ENCODE measurements at places on chromosomes 2 and 18.

- DNase-seq = no peak
Observed at GRCh38 chr2:105373344-105373781, 25.5 kb downstream of the FHL2 start.

GRCh38 chr18:10688766-10689165 lies 162.9 kb downstream of the NAPG start:
- no peak for DNase-seq

GRCh38 chr2:99868260-99868659 lies 274.1 kb downstream of the AFF3 start:
- no peak for DNase-seq

- no peak for DNase-seq
Observed at GRCh38 chr2:190716176-190716807, 67.4 kb downstream of the NAB1 start.

- no peak for DNase-seq
Observed at GRCh38 chr2:88637464-88637863, 10.2 kb upstream of the EIF2AK3 start.

- DNase-seq = no peak
Observed at GRCh38 chr18:36015629-36016028, 43.1 kb downstream of the RMP24 start.

DNA sequence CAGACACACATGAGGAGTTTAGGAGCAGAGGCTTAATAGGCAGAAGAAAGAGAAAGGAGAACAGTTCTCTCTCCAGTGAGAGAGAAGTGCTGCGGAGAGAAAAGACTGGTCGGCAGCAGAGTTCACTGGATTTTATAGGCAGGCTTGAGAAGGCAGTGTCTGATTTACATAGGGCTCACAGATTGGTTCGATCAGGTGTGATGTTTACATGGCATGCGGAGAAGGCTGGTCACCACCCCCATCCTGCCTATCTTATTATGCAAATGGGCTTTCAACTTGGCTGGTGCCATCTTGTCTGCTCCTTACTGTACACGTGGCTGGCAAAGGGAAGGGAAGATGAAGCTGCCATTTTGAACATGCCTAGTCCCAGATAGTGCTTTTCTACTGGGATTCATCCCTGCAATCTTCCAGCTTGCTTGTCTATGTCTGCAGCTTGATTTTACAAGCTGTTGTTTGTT lies 113.4 kb downstream of the AP1S3 start:
- no peak for DNase-seq

DNA sequence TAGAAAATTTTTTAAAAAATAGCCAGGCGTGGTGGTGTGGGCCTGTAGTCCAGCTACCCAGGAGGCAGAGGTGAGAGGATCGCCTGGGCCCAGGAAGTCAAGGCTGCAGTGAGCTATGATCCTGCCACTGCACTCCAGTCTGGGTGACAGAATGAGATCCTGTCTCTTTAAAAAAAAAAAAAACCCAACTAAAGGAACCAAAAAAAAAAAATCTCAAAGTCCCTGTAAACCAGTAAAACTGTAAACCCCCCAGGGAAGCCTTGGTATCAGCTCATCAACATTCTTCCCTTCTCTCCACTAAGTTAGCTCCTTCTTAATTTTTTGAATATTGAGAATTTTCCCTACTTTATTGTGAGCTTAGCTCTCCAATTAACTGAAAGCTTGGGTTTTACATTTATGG lies 8.4 kb upstream of the MCFD2 start:
- no peak for DNase-seq

DNA sequence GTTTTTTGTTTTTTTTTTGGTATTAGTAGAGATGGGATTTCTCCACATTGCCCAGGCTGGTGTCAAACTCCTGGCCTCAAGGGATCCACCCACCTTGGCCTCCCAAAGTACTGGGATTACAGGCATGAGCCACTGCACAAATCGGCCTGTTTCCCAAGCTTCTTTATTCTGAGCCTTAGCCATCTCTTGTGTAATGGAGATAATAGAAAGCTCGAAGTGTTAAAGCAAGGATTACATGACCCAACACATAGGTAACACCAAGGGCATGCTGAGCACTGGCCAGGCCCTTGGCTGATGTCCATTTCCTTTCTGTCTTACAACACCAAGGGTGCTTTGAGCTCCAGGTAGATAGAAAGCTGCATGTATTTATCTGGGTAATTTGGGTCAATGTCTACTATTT lies 187.8 kb upstream of the MEX3C start:
- DNase-seq = no peak

DNA sequence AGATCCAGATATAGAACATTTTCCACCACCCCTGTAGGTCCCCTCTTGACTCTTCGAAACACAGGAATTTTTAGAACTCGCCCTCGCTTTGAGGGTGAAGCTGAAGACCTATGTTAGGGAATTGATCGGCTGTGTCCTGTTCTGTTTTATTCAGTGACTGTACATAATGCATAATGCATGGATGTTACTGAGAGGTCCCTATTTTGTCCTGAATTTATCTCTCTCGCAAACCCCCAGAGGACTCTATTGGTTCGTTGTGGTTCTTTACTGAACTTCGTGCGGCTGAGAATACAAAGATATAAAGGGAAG lies 431 bp upstream of the EIF5B start:
- no peak for DNase-seq

DNA sequence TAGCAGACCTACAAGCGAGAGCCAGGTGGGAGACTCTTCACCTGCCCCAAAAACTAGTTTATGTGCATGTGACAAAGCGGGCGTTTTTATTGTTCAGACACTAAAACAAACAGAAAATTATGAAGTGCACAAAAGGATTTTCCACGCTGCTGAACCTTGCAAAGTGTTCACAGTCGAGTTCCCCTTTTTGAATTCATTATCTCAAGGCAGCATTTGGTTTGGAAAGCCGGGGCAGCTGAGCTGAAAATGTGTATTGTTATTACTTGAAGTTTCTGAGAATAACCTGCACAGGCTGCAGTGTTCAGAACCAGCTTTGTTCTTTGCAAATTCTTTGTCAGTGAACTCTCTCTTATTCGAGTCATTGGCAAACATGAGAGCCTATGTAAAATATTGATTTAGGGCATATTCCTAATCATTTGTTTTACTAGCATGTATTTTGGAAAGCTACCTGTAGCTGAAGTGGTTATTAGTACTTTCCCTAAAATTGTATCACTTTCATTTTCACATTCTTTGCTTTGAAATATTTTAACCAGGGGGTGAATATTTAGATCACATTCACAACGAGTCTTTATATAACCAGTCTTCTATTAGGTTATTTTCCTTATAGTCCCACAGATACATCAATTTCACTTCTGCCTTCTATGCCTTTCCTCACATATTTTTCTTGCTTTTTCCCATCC lies 59.5 kb downstream of the LRRTM1 start:
- DNase-seq = no peak

DNA sequence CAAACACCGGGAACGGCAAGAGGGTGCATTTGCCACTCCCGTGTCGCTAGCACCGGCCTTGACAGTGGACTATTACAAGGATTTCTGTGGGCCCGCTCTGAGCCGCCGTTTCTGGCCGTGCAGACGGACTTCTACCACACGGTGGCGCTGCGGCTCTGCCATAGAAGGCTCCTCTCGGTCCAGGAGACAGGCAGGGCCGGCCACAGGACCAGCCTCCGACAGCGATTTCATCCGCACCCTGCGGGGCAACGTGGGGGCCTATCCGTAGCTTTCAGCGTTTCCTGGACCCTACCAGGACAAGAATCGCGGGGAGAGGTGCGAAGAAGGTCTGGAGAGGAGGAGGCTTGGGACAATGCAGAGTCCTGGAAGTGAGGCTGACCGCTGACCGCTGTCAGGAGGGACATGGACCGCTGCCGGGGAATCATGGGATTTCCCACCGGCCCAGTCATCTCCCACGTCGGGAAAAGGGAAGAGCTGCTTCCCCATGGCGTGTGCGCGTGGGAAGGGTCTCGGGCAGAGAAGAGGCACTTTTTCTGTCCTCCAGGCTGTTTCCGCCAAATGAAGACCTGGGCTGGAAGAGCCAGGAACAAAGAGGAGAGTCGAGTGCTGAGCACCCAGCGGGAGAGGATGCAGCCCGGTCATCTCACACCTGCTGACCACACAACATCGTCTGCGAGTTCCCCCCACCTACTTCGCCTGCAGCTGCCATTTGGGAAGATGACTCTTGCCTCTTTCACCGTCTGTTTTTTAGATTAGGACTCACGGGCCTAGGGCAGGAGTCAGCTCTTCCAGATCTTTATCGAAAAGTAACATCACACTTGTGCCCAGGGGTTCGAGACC lies 35.5 kb upstream of the HAAO start:
- DNase-seq = peak; percentile 56

DNA sequence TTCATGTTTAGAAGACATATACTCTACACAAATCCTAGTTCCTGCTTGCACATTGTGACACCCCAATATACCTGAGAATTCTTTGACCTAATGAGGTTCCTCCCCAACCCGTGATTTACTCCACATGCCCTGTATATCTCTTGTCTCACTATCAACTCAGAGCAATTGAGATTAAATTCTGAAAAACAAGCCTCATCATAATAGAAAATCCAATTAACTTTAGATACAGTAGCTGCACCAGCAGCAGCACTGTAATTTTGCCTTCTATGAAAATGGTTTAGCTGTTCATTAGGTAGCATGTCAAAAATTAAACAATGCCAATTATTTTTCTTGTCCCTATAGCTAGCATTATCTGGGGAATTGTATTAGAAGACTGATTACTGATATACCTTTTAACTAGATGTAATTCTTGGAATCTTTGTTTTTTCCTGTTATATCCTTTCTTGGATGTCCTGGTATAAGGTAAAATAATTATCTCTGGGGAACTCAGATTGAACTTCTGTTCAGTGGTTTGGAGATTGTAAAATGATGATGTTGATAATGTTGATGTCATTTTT lies 218.9 kb upstream of the TANK start:
- DNase-seq = no peak

- no peak for DNase-seq
Observed at GRCh38 chr2:78782196-78782595, 243.3 kb upstream of the REG3G start.

- no peak for DNase-seq
Observed at GRCh38 chr2:60977562-60977895, 40.0 kb upstream of the PEX13 start.

All from NCI-H1105 treated with DMSO at 0.1 percent for 48 hours (cell line).